ENCODE measurements at places on chromosomes 5 and 9.

GRCh38 chr5:131242728-131243255 is 21.1 kb upstream of the CDC42SE2 start:
- DNase-seq = no peak

GRCh38 chr5:74519679-74520078 is 120.8 kb downstream of the ENC1 start:
- DNase-seq = no peak

DNA sequence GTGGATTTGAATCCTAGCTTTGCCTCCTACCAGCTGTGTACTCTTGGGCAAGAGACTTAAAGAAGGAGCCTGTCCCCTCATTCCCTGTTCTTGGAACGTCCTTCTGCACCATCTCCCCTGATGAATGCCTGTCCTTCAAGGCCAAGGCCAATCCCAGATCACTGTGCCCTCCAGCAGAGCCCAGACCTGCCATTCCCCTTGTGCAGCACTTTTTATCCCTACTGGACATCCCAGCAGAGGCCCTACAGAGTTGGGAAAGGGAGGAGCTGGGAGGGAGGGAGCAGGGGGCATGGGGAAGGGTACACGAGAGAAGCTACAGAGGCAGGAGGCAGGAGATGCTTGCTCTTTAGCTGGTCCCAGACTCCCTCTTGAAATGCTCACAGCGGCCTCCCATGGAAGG is 223.9 kb downstream of the PBX3 start:
- no peak for DNase-seq

GRCh38 chr5:73564675-73565074 is 764 bp downstream of the ANKRA2 start:
- DNase-seq = peak; percentile 36

DNA sequence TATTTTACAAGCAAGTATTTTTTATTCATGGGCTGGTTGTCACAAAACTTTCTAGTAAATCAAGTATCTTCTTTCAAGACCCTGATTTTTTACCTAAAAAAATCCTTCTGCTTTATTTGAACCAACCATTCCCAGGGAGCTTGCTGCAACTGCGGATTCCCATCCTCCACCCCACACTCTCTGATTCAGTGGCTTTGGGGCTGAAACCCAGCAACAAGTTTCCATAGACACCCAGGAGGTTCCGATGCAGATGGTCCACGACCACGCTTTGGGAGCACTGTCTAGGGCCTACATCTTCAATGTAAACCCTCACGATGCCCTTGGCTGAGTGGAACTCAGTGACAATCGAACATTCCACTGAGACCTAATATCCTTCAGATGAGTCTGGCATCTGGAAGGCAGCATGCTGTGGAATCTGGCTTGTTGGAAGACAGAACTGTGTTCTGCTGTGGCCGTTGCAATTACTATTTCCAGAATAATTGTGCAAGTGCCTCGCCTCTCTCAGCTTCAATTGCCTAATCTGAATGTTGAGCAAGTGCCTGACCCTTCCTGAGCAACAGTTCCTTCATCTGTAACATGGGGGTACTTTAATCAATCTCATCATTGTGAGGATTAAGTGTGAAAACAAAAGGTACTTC is 105.1 kb downstream of the INSYN2B start:
- DNase-seq = no peak

GRCh38 chr9:37156781-37157356 is 36.5 kb downstream of the ZCCHC7 start:
- DNase-seq = no peak

- no peak for DNase-seq
Measured at GRCh38 chr9:630817-631216, 210.7 kb upstream of the DMRT1 start.

GRCh38 chr5:36531401-36531800 is 75.0 kb upstream of the SLC1A3 start:
- no peak for DNase-seq

DNA sequence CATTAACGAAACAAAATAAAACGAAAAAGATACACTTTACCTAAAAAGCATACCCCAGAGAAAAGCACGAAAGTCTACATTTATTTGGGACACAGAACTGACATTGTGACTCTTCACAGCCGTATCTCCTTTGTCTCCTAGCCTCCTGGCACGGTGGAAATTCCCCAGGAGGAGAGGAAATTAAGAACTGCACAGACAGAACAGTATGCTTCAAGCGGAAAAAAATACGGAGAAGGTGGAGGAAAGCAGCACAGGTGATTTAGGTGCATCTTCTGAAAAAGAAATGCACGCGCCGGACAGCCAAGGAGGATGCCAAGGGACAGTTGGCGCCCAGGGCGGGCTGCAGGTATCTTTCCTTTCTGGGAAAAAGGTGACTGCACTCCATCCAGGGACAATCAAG is 32.0 kb downstream of the DDX31 start:
- DNase-seq = no peak

GRCh38 chr9:113988385-113989016 is 89.6 kb downstream of the AMBP start:
- no peak for DNase-seq

DNA sequence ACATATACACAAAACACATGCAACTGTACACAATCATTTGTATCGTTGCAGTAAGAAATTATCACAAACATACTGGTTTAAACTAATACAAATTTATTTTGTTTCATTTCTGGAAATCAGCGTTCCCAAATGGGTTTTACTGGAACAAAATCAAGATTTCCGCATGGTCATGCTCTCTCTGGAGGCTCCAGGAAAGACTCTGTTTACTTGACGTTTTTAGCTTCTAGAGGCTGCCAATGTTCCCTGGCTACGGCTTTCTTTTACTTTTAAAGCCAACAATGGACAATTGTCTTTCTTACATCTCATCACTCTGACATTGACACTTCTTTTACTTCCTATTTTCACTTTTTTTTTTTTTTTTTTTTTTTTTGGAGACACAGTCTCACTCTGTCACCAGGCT is 793.1 kb downstream of the CDH9 start:
- peak; percentile 7 for DNase-seq

- no peak for DNase-seq
Measured at GRCh38 chr9:14924230-14925219, 14.3 kb upstream of the FREM1 start.

GRCh38 chr5:172941067-172941516 is 18.1 kb upstream of the RPL26L1 start:
- DNase-seq = peak; percentile 56

DNA sequence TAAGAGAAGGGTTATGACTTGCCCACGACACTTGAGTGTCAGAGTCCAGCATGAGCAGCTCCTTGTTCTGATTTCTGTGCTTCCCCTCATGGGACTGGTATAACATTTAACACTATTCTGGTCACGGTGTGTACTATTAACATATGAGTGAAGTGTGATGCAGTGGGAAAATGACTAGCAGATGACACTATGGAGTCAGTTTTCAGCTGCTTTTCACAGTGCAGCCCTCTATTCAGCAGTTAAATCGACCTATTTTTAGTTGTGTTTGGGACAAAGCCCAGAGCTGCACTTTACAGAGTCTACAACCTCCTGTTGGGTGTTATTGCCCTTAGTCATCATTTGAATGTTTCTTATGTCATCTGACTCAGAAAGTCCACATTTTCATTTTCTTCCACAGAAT is 59.1 kb downstream of the CHSY3 start:
- peak; percentile 35 for DNase-seq

- DNase-seq = no peak
Measured at GRCh38 chr5:53987101-53987500, 323.3 kb downstream of the ARL15 start.

GRCh38 chr5:56207537-56207936 is 25.6 kb downstream of the ANKRD55 start:
- DNase-seq = no peak

DNA sequence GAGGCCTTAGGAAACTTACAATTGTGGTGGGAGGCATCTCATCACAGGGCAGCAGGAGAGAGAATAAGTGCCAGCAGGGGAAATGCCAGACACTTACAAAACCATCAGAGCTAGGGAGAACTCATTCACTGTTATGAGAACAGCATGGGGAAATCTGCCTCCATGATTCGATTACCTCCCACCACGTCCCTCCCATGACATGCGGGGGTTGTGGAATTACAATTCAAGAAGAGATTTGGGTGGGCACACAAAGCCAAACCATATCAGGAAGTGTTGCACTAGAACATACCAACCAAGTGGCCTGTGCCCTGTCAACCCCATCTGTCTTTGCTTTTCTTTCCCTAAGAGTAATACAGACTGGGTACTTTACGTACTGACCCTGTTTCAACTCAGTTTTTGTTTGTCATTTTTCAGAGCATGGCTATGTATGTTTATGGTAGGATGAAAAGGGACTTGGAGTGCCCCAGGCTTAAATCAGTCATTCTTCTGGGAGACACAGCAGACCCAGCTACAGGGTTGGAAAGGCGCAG is 58.3 kb upstream of the TGFBR1 start:
- no peak for DNase-seq

DNA sequence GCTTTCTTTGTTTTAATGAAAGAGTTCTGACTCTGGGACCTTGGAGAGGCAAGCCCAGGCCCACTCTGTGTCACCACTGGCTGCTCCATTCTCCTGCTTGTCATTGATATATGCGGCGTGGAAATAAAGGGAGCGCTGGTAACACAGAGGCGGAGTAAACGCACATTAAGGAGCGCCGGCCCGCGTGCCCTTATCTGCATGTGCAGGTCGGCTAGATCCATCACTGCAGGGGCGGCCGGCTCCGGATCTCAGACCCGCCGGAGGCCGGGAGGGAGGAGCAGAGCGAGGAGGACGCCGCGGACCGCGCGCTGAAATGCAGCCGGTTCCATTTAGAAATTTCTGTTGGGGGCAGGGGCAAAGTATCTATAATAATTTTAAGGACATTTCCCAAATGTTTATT is 70.8 kb downstream of the MRPL36 start:
- no peak for DNase-seq
